ENCODE measurements at places on chromosomes 4 and X. TPM values are rescaled to one million over a fixed set of nuclear protein-coding genes. Genes with fewer than 3 reads are reported as not detected.

RPA4 gene
- total RNA-seq, result 1.1 TPM

MAMLD1 gene
- 8.3 TPM for total RNA-seq

GAR1 gene
- total RNA-seq, result 8.7 TPM

FOXP3 gene
- not detected for total RNA-seq

ARHGAP6 gene
- total RNA-seq, result 22.3 TPM

PAQR3 gene
- total RNA-seq, result 22.6 TPM

MAGEA10 gene
- not detected for total RNA-seq

CT45A3 gene
- not detected for total RNA-seq

FRG2 gene
- total RNA-seq, result not detected

SSR4 gene
- total RNA-seq, result 103 TPM

ADGRG4 gene
- 0.14 TPM for total RNA-seq

CXorf38 gene
- 15.2 TPM for total RNA-seq

KLHL4 gene
- total RNA-seq, result 0.56 TPM

USP17L18 gene
- not detected for total RNA-seq

PPEF2 gene
- not detected for total RNA-seq

BRS3 gene
- not detected for total RNA-seq

LIMCH1 gene
- 158 TPM for total RNA-seq

CD40LG gene
- total RNA-seq, result 0.42 TPM

GLOD5 gene
- not detected for total RNA-seq

PSAPL1 gene
- total RNA-seq, result 0.14 TPM

BTK gene
- total RNA-seq, result 7.7 TPM

CETN2 gene
- total RNA-seq, result 27.1 TPM

PORCN gene
- total RNA-seq, result 19.1 TPM

CLGN gene
- total RNA-seq, result not detected

FGF2 gene
- 50.2 TPM for total RNA-seq

CT55 gene
- total RNA-seq, result not detected

MEPE gene
- not detected for total RNA-seq

TBC1D1 gene
- total RNA-seq, result 206 TPM

KIAA1210 gene
- total RNA-seq, result not detected

ZNF711 gene
- 6.4 TPM for total RNA-seq

ARR3 gene
- not detected for total RNA-seq

UGT2A3 gene
- total RNA-seq, result not detected

KLKB1 gene
- 1.6 TPM for total RNA-seq

GAGE13 gene
- not detected for total RNA-seq

FAM3A gene
- total RNA-seq, result 31.0 TPM

AASDH gene
- 4.6 TPM for total RNA-seq
